Stimulated activated CD8-positive, alpha-beta memory T cell treated with anti-CD3 and anti-CD28 coated beads, Interleukin-4, amount 100 ng/mL, for 1 hour (primary cell): ENCODE measurements at places on chromosomes 2 and 18.

- DNase-seq = no peak
Observed at GRCh38 chr2:221561770-221562169, 10.3 kb downstream of the EPHA4 start.

DNA sequence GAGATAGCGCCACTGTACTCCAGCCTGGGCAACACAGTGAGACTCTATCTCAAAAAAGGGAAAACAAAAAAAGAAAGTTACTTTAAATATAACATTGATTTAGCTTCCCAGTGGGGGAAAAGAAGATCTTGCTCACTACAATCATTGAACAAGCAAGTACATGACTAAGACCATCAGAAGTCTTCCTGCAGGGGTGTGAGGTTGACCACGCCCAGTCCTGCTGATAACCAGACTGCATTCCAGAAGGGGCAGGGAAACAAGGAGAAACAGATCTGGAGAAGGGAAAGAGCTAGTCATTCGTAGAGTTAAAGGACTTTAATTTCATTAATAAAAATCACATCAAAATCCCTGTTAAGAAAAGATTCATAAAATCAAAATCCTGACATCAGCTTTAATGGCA, 77.5 kb downstream of the EPHA4 start:
- no peak for DNase-seq

- DNase-seq = no peak
Observed at GRCh38 chr2:61978522-61978921, 73.0 kb downstream of the COMMD1 start.

DNA sequence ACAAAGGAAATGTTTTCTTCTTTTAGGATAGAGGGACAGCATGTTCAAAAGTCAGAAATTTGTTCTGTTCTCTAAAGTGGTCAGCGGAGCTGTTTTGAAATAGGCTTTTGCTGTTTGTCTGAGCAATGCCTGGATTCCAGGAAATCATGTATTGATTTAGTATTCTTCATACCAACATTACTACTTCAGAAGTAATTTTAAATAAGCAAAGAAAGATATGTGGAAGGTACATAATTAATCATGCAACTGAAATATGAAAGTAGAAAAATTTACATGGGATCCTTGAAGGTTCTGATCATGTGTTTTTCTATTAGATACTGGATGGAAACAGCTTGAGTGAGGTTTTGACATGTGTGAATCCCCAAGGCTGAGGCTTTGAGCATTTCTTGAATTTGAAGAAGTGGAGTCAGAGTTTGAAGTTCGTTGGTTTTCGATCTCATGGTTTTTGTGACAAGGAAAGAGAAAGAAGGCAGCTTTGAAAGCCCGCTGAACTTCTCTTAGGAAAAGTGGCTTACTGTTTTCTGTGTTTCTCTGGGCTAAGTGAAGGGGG, 220.0 kb downstream of the LDLRAD4 start:
- DNase-seq = no peak

DNA sequence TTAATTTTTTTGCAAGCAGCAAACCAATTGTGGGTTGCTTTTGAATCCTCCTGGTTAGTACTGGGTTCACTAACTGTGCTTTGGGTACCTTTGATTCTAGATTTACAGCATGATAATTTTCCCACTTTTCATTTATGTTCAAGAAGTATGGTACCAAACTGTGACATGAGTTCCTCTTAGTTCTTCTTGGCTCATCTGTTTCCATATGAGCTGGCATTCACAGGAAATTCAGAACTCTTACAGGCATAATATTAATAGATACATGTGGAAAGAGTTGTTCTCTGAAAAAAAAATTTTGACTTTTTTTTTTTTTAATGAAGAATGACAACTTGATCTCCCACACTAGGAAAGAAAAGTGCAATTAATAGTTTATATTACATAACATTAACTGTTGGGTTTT, 59.4 kb downstream of the FMNL2 start:
- no peak for DNase-seq
